Right forelimb (tissue), 1 donor: ENCODE measurements at places on chromosomes 1 and 21.

DNA sequence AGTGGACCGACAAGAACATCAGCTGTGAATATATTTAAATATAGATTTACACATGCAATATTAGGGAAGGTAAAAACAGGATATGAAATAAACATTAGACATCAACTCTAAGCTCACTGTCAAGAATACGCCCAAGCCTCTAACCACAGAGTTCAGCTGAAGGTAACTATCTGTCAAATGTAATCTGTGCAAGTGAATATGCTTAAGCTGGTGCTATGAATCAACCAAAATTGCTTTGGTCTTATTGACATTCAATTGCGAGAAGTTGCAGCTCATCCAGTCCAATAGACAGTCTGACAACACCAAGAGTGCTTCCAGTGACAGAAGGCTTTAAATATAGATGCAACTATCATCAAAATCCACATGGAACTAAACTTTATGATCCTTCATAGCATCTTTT, 32.3 kb downstream of the USH2A start:
- DNase-seq: no peak

DNA sequence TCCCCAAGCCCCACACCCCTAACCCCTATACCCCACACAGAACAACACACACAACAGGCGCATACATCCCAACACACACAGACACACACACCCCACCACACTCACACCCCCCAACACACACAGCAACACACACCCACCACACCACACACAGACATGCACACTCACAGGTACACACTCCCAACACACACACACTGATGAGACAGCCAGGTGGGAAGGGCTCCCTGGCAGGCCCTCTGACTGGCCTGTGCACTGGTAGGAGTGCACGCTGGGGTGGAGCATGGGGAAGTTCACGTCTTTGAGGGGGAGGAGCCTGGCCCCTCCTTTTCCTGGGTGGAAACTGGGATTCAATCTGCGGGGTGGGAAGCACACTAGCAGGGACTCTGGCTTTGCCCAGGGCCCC, 116.7 kb downstream of the RHOU start:
- no peak for DNase-seq

DNA sequence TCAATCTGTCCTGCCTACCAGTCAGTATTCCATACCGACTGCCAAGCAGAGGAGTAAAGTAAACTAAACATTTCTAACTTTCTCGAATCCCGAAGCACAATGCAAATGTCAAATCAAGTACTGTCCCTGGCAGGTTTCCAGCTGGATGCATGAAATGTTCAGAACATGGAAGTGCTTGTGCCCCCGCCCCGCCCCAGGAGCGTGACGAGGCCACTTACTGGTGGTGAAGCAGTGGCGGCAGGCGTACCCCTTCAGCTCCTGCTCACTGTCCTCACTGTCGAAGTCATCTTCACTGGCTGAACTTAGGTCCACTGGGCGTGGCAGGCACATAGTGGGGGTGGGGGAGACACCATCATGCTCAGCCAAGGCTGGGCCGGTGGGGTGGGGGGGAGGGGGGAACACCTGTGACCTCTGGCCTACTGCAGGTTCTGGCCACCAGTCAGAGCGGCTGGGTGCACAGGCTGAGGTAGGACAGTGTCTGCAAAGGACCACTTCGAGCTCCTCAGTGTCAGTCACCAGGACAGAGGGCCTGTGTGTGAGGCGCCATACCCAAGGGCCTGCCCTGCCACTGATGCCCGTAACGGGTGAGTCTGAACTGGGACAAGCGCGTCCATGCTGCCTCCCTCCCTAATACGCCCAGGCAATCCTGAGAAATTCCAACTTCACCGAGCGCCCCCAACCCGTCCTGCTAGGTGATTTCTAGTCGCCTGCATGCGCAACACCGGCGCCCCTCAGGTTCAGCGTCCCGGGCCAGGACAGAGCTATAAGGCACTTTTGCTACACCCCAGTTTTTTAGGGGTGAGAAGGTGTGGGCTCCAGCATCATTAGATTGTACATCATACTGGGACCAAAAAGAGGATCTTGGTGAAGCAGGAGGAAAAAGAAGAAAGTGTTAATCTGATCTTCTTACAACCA, 46.9 kb downstream of the SLC45A1 start:
- DNase-seq: no peak

DNA sequence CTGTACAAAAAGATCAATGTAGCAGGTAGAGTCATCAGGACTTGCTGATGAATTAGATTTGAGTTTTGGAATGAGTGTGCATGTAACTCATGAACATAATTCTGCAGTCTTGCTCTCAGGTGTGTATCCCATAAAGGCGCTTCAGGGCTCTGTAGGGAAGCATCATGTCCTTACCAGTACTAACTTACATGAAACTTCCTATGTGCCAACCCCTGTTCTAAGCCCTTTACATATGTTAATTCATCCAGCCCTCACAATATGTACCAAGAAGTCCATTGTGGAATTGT, 2.1 kb upstream of the FCRLB start:
- DNase-seq: no peak
